Amygdala (tissue), 56 donors: ENCODE measurements at places on chromosomes 6 and 20.

GRCh38 chr6:74479960-74480359 lies 725.9 kb downstream of the COL12A1 start:
- no peak for DNase-seq

DNA sequence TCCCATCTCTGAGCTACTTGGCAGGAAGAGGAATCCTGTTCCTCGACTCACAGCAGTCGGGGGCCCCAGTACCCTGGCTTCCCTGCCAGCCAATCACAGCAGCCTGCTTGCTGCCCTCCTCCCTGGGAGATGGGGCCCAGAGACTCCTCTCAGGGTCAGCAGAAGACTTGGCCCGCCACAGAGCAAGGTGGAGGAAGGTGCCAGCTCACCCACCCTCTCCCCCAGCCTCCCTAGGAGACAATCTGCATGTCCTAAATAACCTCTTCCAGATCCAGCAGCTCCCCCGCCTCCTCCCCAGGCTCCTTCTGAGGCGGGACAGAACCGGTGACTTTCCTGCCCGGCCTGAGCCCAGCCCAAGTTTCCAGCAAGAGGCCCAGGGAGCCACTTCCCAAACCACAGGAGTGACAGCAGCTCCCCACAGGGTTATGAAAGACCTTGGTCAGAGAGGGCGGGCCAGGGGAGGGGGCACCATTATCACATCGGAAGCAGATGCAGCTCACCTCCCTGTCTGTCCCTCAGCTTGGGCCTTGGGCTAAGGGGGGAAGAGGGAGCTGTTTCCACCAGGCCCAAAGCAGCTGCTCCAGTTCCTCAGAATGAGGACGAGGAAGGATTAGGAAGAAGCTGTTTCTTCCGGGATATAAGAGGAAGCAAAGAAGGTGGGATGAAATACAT lies 2.3 kb downstream of the CCND3 start:
- peak; percentile 13 for DNase-seq

GRCh38 chr6:140627002-140627401 lies 1252.6 kb upstream of the CITED2 start:
- DNase-seq = no peak

DNA sequence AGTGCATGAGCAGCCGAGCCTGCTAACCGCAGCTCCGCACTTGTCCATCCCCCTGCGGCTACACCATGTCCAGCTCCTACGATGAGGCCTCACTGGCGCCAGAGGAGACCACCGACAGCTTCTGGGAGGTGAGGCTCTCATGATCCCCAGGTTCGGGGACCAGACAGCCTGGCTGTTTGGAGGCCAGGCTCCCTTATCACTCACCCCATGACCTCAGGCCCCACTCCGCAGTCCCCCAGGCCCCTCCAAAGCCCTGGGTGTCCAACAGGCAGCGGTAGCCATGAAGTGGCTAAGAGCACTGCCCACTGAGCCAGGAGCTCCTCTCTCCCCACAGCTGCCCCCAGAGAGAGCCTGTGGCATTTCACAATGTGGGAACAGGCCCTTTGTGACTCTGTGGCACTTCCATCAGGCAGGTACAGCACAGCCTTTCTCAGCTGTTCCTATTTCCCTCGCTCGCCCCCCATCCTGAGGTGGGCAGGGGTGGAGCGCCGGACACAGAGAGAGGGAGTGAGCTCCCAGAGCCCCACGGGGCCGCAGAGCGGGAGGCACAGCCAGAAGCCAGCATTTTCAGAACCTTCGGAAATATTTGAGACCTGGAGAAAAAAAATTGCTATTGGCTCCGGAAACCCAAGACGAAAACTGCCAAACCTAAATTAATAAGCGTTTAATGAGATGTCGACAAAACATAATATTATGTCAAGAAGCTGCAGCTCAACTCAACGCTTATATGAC lies 29.7 kb downstream of the SPDEF start:
- DNase-seq = no peak

DNA sequence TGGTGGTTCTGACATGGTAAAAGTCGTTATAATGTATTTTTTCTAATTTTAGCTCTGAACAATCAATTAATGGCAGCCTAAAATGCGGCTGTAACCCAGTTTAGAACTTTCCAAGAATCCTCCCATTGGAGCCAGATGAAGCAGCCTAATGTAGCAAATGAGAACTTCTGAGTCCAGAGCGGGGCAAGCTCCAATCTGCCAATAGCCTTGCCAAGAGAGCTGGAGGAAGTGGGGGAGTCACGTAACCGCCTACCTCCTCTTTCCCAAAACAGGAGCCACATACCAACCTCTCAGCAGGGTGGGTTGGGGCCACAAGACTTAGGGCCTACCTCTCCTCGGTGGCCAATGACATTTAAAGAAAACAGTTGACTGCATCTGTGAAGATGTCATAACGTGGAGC lies 230.6 kb downstream of the SOD2 start:
- DNase-seq = no peak

GRCh38 chr20:61864481-61864880 lies 201.2 kb downstream of the TAF4 start:
- no peak for DNase-seq

- no peak for DNase-seq
Observed at GRCh38 chr20:62761759-62762131, 34.5 kb upstream of the MRGBP start.

DNA sequence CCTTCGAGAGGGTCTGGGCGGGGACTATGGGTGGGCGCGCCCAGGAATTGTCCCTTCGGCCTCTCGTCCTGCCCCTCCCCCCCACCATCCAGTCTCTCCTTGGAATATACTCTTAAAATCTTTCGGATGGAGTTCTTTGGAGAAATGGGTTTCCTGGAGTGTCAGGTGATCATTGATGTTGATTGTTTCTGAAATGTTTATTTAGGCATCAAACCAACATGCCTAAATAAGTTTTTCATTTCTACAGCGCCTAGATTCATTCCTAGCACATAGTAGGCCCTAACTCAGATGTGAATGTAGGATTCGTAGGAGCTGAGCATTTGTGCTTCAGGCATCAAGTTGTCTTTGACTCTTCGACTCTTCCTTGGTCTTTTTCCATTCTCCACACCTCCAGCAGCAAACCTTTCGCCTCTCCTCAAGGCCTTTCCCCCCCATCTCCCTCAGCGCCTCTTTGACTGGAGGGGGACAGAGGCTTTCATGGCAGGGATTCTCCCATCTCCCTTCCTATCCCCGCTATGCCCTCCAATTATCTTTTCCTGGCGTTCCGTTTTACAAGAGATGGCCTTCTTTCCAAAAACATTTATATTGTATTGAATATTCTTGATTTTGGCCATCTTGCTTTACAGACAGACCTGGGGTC lies 610 bp downstream of the CASP8AP2 start:
- DNase-seq = no peak

- no peak for DNase-seq
Observed at GRCh38 chr6:149474108-149474935, 10.5 kb downstream of the ZC3H12D start.

- DNase-seq = no peak
Observed at GRCh38 chr6:169997187-169997929, 245.9 kb downstream of the ERMARD start.

- DNase-seq = no peak
Observed at GRCh38 chr20:49571553-49571835, 3.6 kb upstream of the PTGIS start.

GRCh38 chr20:56245761-56246160 lies 2.8 kb upstream of the MC3R start:
- DNase-seq = no peak

GRCh38 chr20:52746190-52746589 lies 226.0 kb upstream of the TSHZ2 start:
- DNase-seq = no peak

DNA sequence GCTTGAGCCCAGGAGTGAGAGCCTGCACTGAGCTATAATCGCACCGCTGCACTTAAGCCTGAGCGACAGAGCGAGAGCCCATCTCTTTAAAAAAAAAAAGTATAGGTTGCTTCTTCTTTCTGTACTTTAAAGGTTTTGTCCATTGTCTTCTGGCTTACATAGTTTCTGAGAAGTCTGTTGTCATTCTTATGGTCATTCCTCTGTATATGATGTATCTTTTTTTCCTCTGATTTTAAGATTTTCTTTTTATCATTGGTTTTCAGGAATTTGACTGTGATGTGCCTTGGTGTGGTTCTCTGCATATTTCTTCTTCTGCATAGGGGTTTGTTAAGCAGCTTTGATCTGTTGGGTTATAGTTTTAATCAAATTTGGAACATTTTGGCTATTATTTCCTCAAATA lies 29.1 kb downstream of the QRSL1 start:
- DNase-seq = no peak

- no peak for DNase-seq
Observed at GRCh38 chr6:32116674-32117073, 7.5 kb upstream of the TNXB start.

DNA sequence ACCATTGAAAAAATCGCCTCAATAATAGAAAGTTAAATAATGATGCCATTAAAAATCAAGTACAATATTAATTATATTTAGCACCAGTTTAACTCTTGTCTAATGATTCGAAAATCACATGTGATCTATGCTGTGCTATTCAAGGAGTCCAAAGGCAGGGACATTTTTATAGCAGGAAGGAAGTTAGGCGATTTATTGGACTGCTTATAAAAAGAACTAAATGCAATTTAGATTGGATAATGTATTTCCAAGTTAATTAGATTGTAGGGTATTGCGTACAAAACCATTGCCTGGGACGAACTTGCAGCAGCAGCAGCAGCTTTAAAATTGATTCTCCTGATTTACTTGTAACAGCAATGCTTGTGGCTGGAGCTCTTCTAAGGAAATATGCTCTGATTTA lies 87.4 kb upstream of the TMEM181 start:
- DNase-seq = no peak

DNA sequence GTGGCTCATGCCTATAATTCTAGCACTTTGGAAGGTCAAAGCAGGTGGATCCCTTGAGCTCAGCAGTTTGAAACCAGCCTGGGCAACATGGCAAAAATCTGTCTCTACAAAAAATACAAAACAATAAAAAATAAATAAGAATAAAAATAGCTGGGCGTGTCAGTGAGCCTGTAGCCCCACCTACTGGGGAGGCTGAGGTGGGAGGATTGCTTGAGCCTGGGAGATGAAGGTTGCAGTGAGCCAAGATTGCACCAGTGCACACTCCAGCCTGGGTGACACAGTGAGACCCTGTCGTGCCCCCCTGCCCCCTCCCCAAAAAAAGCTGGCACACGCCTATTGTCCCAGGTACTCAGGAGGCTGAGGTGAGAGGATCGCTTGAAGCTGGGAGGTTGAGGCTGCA lies 35.1 kb upstream of the SRPK1 start:
- DNase-seq = no peak

DNA sequence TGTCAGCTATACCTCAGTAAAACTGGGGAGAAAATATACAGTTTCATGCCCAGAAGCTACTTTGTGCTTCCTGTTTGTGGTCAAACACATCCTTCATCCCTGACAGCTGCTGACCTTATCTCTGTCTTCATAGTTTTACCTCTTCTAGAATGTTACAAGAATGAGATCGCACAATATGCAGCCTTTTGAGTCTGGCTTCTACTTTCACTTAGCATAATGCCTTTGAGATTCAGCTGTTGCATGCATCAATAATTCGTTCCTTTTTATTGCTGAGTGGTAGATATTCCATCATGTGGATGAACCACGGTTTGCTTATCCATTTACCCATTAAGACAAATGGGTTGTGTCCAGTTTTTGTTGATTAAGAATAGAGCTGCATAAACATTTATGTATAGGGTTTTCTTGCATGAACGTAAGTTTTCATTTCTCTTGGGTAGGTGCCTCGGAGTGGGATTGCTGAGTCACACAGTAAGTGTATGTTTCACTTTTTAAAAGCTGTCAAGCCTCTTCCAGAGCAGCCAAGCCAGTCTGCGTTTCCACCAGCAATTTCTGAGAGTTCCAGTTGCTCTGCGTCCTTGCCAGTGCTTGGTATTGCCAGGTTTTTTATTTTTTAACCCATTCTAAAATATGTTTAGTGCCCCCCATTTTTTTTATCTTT lies 86.6 kb upstream of the PAX1 start:
- no peak for DNase-seq

DNA sequence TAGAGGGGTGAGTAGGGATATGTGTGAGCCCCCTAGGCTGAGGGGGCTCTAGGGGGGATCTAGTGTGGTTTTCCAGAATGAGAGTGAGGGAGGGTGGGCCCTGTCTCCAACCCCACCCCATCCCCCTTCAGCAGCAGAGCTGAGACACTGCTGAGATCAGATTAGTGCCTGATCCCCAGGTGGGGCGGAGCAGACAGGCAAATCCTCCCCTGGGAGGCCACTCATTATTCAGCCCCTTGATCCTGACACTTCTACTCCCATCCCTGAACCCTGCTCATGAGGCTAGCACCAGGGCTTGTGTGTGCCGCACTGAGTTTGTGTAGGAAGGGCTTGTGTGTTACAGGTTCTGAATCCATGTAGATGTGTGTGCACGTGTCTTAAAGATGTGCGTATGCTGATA lies 42.5 kb downstream of the SPDEF start:
- DNase-seq = no peak

DNA sequence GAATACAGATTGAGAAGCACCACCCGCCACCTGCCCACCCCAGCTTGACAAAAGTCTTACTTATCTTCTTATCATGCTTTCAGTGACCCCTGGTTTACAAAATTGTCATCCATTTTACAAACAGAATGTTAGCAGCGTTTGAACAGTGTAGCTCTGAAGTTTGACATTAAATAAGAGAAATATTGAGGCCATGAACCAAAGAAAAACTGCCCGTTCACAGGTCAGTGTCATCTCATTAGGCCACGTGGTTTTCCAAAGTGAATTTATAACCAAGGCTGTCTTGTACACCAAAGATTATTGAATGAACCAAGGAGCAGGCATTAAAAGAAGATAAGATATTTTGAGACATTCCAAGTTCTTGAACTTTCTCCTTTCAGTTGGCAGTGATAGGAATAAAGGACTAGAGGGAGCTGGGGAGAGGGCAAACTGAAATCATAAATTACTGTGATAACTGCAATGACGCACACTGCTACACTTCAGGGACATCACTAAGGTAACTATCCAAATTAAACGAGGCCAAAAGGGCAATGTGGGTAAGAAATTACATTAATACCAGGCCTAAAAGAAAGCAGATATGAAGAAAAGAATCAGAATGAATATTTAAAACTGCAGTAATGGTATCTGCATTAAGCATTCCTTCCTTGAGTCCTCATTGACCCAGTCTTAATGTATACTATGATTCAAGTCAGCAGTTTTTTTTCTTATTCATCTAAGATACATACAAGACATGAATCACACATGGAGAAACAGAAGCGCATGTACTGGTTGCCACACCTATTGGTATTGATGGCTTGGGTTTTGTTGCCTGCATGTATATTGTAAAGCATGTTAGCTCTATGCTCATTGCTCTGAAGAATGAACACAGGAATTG lies 159.8 kb upstream of the ARG1 start:
- no peak for DNase-seq

DNA sequence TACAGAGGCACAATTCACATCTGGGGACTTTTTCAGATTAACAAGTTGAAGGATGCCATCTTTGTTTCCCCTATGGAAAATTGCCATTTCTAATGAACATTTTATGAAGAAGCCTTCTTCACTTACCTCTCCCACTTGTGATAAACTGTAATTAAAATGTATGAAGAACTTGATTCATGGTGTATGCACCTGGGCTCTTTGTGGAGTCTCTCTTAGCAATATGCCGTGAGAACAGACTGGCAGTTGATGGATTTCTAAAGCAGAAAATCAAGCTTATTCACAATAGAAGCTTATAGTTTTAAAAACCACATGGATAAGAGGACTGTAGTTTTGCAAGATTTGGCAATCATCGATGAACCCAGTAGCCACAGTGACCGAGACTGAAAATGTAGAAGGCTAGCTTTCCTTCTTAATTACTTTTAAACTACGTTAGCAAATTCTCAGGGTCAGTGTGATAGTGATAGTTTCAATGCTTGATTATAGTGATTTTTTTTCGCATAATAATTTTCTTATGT lies 270.6 kb downstream of the PRL start:
- no peak for DNase-seq
